ENCODE measurements at places on chromosomes 1 and 21.
A peak's percentile ranks its signal among the peaks of the same experiment; 100 is the strongest.

GRCh38 chr1:175742790-175743459, 470 bp downstream of the TNR start:
- no peak for DNase-seq

GRCh38 chr1:235703506-235703905, 53.9 kb upstream of the GNG4 start:
- no peak for DNase-seq

DNA sequence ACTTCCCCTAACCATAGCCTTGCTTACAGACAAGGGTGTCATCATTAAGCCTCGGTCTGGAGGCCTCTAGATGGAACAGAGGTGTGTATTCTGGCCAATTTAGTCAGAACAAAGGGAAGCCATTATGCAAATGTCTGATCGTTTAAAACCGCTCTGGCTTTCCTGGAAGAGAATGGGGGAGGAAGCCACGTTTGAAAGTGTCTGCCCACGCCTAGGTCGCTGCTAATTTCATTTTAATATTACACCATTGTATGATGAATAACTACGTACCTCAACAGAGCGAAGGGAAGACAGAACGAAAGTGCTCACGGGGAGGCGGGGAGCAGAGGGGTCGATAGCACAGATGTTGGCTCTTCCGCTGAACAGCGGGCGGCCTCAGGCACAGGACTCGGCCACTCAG, 41.1 kb upstream of the CSF3R start:
- peak; percentile 6 for DNase-seq

GRCh38 chr1:28921286-28921869, 7.0 kb downstream of the EPB41 start:
- DNase-seq, result no peak

DNA sequence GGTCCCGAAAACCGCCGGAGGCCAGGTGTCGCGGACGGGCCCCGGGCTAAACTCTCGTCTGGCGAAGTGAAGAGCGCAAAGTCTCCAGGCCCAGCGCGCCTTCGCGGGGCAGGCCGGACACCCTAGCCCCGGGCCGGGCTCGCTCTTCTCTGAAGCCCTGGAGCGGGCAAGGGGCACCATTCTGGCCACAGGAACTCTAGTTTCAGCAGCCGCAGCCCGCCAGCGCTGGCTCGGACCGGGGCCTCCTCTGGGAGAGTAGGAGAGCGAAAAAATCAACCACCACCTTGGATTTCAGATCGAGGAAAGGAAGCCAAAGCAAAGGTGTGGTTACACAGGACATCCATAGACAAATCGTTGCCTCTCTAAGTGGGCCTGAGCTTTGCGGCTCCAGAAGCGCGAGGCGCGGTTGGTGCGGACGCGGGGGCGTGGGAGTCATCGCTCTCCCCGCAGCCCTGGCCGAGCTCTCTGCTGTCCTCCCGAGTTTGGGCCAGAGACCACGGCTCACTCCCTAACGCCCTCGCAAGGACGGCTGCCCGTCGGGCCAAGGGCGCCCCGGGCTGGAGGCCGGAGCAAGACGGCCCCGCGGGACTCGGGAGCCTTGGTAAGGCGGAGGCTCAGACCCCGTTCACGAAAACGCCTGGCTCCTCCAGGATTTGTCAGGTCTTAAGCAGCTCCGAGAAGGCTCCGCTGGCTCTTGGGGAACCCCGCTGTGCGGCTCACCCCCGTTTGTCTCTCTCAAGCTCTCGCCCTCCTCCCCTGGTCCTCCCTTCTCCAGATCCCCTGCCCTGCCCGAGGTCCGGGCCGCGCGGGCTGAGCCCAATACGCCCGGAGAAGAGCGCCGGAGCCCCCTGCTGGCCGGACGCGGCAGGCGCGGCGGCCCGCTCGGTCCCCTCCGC, 132.9 kb upstream of the DPYD start:
- DNase-seq, result peak; percentile 60

- no peak for DNase-seq
Observed at GRCh38 chr1:29969576-29969975, 733.3 kb downstream of the PTPRU start.

GRCh38 chr21:46357335-46357604, 33.3 kb downstream of the PCNT start:
- no peak for DNase-seq

GRCh38 chr21:15276243-15276642, 211.4 kb upstream of the NRIP1 start:
- DNase-seq, result no peak

DNA sequence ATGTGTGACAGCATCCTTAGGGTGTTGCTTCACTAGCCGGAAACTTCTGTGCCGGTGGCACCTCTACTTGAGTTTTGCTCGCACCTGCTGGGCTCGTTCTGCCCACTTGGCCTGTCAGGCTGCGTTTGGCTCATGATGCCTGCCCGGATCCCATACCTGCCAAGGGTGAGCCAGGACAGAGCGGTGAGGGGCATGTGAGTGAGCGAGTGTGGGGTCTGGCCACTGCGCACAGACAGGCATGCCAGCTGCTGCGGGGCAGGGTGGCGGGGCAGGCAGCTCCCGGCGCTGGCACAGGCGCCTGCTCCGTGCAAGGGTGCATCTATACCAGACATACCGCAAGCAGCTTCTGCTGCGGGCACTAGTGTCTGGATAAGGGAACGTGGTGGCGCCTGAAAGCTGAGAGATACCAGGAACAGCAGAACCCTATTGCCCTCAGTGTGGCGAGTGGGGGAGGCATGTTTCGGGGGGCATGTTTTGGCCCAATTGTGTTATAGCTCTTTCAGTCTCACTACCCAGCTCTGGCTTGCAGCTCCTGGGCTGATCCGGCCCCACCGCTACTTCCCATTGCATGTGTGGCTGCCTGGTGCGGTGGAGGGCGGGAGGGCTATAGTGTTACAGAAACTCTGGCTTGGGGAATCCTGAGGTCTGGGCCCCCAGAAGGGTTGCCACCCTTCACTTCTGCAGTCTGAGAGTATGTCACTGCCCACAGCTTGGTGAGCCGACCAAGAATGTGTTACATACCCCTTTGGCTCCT, 32.2 kb downstream of the MAGI3 start:
- DNase-seq, result no peak

DNA sequence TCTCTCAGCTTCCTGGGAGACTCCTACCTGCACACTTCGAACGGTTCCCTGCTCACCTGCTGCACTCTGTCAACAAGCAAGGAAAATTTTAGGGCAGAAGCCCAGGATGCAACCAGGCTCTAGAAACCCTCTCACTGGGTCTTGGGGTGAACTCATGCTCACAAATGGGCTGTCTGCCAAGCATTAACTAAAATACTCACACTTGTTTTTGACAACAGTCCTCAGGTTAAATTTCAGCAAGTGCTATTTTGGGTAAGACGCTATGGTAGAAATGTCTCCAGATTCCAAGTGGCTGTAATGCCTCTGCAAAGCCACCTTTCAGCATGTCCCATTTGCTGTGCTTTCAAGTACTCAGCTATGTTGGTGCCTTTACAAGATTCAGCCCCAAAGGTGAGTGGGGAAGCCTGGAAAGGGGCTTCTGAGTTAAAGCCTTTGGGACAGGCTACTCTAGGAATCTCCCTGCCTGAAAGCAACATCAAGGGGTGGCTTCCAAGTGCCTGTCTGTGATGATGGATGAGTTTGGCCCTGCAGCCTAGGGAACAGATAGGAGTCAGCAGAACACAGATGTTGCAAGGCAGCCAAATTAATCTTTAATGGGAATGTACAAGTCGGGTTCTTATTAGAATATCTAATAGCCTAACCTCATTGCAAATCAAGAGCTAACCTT, 211.9 kb upstream of the SPAG17 start:
- DNase-seq, result no peak

DNA sequence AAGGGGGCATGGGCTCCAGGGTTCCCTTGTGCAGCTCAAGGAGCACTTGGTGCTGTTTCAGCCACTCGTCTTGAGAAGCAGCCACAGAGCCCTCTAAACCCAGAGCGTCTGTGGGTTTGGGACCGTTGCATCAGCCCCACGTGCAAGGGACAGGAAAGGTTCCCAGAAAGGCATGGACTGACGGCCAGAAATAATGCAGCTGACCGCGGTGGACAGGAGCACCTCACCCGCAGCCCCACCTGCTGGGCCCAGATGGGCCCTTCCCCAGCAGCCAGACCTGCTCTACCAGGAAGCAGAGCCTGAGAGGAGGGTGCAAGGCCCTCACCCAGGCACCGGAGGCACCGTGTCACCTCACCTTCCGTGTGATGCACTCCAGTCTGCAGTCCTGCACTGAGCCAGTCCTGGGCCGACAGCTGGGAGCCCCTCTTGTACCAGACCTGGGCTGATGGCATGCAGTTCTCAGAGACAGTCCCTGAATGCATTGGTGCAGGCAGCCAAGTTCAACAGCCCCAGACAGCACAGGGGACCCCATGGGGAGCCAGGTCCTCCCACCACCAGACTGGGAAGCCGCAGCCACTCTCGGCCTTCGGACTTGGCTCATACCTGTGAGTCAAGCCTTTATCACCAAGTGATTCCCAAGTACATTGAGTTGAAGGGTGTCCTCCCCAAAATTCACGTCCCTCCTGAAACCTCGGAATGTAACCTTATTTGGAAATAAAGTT, 4.8 kb upstream of the TFF3 start:
- no peak for DNase-seq

DNA sequence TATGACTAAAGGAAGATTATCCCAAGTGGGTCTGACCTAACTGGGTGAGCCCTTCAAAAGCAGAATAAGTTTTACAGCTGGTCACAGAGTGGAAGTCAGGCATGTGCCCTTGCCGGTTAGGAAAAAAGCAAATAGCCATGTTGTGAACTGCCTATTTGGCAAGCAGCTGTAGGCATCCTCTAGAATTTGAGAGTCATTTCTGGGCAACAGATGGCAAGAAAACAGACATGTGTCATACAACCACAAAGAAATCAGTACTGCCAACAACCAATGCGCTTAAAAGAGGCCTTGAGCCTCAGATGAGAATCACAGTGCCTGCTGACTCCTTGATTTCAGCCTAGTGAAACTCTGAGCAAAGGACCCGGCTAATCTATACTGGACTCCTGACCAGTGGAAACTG, 26.8 kb downstream of the LRRC53 start:
- DNase-seq, result no peak

- DNase-seq, result no peak
Observed at GRCh38 chr1:220784751-220785150, 2.0 kb upstream of the MTARC1 start.

DNA sequence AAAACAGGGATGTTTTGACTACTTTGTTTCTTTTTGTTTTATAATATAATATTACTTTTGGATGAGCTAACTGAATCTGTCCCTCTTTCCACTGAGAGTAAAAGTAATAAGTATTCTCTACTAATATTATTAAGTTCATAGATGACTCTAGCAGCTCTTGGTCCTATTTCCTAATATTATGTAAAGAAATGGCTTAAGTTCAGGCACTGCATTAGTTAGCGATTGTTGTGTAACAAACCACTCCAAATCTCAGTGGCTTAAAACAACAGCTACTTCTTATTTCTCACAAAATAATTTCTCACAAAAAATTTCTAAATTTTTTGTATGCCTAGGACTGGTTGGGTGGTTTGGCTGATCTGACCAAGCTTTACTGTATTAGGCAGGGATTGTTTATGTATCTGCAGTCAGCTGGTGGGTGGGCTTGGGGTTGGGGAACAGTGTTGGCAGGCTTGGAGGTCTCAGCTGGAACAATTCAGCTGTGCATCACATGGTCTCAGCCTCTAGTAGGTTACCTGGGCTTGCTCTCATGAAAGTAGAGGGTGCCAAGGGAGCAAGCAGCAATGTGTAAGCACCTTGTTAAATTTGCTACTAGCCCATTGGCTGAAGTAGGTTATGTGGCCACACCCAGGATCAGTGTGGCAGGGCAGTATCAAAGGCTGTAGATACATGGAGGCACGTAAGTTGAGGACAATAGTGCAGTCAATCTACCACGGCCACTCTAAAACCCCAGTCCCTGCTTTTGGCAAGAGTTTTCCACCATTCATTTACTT, 8.8 kb upstream of the CCT8 start:
- no peak for DNase-seq

DNA sequence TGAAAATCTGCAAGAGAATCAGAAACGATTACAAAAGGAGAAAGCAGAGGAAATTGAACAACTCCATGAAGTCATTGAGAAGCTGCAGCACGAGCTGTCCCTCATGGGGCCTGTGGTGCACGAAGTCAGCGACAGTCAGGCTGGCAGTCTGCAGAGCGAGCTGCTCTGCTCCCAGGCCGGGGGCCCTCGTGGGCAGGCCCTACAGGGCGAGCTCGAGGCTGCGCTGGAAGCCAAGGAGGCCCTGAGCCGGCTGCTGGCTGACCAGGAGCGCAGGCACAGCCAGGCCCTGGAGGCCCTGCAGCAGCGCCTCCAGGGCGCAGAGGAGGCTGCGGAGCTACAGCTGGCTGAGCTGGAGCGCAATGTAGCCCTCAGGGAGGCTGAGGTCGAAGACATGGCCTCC, 47.5 kb upstream of the DIP2A start:
- no peak for DNase-seq

GRCh38 chr1:117143172-117143571, 21.6 kb upstream of the TRIM45 start:
- no peak for DNase-seq

- peak; percentile 78 for DNase-seq
Observed at GRCh38 chr1:8873506-8874229, 4.8 kb downstream of the ENO1 start.

DNA sequence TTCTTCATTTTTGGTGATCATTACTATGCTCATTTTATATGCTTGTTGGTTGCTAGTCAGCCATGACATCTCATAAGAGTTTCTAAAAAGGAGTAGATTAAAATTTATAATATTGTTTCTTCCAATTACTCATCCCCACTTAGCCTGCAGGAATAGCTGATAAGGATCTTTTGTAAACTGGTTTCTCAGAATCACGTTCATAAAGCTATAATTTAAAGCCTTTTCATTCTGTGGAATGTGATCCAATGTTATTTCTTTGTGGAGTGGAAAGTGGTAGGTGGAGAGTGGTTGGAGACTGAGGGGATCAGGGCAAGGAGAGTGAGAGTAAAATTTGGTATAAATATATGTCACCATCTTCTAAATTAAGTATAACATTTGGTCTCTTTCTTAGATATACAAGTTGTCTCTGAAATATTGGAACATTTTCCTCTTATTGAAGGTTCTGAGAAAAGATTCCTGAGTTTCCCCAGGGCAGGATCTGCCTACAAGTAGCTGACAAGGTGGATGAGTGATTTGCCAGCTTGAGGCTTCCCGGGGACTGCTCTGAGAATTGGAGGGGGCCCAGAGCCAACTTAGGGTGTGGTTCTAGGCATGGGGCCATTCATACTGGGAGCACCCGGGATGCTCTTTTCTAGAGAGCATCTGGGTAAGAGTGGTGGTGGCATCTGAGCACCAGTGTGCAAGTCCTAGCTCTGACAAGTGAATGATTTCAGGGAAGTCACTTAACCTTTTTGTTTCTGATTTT, 116.4 kb downstream of the TBX19 start:
- DNase-seq, result no peak

DNA sequence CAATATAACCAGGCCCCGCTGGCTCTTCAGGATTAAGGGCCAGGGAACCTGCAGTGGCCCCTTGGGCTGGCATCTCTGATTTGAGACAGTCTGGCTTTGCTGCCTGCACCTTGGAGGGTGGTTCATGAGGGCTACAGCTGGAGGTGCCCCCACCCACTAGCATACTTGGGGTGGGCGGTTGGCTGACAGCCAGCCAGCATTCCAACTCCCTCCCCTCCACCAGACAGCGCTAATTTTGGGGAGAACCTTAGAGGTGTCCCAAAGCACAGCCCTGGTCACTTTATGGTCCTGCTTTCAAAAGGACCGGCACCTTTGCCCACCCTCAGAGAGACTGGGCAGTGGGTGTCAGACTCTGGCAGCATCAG, 180.7 kb upstream of the VAMP3 start:
- DNase-seq, result no peak

GRCh38 chr1:93172778-93173177, 7.4 kb downstream of the TMED5 start:
- DNase-seq, result no peak
